ENCODE measurements at places on chromosomes 6 and 20.

- DNase-seq, result no peak
These were observed 69.8 kb downstream of the ZHX3 start for GRCh38 chr20:41247523-41248367.

DNA sequence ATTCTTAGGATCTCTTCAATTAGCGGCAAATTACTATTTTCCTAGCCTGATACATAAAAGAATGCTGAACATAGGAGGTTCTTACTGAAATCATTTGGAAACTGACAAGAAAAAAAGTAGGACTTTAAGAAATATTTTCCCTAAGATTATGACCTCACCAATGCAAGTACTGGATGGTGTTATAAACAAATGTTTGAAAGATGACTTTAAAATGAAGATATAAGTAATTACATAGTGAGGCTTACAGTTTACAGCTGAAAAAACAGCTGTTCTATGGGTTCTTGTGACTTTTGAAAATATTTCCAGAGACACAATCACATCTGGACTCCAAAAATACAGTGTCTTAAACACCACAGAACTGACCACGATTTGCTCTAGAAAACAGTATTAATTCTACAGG, 64.9 kb downstream of the ADAT2 start:
- no peak for DNase-seq

DNA sequence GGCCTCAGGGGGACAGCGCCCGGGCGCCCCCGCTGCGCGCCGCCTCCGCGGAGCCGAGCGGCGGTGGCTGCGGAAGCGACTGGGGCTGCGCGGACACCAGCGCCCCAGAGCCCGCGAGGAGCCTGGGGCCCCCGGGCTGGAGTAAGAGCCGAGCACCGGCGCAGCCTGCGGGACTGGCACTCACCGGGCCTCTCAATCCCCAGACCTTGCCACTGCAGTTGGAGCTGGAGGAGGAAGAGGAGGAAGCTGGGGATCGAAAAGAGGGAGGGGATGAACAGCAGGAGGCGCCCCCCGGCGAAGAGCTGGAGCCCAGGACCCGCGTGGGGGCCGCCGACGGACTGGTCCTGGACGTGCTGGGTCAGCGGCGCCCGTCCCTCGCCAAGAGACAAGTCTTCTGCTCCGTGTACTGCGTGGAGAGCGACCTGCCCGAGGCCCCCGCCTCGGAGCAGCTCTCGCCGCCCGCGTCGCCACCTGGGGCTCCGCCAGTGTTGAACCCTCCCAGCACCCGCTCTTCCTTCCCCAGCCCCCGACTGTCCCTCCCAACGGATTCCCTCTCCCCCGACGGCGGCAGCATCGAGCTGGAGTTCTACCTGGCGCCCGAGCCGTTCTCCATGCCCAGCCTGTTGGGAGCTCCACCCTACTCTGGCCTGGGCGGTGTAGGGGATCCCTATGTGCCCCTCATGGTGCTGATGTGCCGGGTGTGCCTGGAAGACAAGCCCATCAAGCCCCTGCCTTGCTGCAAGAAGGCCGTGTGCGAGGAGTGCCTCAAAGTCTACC, 590 bp downstream of the RNF217 start:
- no peak for DNase-seq

DNA sequence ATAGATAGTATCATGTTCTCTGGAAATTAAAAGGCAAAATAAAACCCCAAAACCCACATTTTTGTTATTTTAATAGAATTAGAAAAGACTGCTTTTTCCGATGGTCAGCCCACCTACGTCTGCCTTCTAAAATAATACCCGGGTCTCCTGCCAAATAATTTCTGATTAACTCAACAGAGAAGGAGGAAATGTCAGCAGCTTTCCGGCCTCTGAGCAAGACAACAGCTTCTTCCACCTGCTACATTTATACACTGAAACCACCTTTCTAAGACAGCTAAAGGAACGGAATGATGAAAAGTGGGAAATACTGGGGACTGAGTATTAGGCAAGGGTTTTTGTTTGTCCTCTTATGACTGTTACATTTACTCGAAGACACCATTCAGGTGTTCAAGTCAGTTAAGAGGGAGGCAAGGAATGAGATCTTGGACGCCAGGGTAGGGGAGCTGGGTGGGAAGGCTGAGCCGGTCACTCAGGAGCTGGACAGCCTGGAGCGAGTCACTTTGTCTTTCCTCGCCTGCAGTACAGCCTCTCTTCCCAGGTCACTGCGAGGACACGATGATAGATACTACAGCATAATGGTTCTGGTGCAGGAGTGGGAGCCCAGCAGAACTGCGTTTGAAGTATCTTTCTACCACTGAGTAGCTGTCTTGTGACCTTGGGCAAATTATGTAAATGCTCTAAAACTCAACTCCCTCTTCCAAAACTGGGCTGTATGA, 96.3 kb upstream of the QKI start:
- no peak for DNase-seq

DNA sequence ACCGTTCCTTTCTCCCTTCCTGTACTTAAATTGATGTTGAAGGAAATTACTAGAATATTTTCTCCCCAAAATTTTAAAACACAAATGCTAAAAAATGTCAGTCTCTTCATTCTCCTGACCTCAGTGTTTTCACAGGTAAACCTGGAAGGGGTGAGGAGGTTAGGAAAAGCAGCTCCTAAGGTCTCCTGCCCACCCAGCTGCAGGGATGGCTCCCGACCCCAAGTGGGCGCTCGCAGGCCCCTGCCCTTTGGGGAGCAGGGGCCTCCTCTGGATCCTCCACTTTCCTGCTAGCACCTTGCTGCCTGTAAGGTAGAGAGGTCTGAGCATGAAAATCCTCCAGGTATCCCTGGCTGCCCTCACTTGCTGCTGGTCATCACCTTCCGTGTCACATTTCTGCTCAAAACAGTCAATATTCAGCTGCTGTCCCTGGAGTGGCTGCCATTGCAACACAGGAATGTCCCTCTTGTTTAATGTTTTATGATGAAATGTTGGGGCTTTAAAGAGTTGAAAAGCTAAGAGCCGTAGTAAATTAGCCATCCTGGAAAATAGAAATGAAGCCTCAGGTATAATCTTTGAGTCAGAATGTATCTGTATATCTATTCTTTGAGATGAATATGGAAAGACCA, 10.9 kb upstream of the HSP90AB1 start:
- no peak for DNase-seq

DNA sequence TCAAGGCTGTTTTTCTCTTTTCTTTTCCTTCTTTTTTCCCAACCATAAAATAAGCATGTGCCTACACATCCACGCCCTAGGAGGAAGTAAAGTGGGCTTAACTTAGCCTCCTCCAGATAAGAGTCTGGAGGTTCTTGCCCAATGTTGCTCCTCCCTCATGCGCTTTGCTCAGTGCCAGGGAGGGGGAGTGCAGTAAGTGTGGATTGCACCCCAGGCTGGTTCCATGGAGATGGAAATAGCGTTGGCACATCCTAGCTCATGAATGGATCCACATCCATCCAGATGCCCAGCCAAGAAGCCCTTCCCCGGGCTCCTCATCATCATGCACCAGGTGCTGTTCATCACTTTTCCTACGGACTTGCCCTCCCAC, 58.2 kb downstream of the NEDD9 start:
- no peak for DNase-seq

GRCh38 chr20:46775806-46776205, 66.4 kb downstream of the SLC2A10 start:
- DNase-seq, result no peak

GRCh38 chr6:161164182-161164625, 109.7 kb downstream of the AGPAT4 start:
- DNase-seq, result no peak

DNA sequence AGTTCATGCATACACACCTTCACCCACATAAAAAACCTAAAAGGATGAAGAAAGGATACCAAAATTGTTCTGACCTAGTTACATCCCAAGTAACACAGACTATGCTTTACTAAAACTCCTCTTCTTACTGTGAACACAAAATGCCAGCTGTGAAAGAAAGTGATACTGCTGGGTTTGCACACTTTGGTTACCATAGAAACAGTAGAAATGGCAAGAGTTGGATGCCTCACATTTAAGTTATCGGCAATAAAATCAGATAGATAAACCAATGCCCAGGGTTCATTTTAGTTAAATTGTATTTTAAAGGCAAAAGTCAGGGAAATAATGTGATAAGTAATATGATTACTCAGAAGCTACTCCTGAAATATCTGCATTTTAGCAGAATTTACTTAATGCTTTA, 161.9 kb downstream of the CDK19 start:
- DNase-seq, result no peak

- DNase-seq, result no peak
These were observed 364.6 kb upstream of the SULF2 start for GRCh38 chr20:48149902-48150301.

DNA sequence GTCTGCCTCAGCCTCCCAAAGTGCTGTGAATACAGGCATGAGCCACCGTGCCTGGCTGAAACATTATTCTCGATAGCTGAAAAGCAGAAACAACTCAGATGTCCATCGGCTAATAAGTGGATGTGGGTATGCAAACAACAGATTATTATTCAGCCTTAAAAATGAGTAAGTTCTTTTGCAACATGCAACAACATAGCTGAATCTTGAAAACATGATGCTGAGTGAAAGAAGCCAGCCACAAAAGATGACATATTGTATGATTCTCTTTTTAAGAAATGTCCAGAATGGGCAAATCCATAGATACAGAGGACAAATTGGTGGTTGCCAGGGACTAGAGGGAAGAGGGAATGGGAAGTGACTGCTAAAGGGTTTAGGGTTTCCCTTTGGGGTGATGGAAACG, 61.7 kb downstream of the RIOK1 start:
- no peak for DNase-seq

DNA sequence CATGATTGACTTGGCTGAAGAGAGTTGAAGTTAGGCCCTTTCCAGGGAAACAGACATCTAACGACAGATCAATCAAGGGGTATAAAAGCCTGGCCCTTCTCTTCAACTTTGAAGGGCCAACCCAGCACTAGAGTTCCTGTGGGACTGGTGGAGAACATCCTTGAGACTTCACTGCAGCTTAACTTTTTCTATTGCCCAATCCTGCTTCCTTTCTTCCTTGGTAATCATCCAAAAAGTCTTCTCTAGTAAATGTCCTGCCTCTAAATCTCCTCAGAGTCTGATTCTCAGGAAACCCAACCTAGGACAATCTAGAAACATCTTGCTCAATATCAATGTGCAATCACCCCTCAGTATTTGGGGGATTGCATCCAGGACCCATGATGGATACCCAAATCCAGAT, 1.9 kb downstream of the MKKS start:
- DNase-seq, result no peak

GRCh38 chr20:62570897-62571668, 71.2 kb upstream of the SLCO4A1 start:
- DNase-seq, result no peak

DNA sequence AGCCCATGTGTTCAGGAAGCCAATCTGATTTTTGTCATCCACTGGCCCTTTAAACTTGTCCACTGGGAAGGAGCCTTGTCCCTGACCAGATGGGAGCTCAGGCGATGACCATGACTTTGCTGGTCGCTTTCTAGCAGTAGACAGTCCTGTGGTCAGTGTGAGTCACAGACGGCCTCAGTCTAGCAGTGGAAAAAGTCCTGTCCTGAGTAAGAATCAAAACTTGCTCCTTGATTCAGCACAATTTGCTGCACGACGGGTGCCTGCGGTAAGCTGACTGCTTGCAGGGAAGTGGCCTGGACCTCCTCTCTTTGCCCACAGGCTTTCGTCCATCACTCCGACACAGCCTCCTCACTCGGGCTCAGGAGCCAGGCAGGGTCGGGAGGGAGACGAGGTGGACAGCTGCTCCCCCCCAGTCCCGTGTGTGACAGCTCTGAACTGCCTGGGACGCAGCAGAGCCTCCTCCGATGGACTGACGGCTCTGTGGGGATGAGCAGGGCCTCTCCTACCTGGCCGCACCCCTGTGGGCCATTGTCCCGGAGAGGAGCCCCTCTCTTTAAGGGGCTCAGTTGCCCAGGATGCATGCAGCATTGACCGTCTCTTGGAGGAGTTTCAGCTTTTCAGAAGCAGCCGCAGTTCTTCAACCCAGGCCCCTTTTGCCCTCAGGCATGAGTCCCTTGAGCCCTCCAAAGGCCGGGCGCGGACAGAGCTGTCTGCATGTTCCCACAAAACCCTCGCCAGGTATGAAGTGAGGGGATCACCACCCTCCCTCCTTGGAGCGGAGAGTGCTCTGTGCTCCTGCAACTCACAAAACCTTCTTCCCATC, 209.2 kb downstream of the ANKRD60 start:
- DNase-seq, result no peak

DNA sequence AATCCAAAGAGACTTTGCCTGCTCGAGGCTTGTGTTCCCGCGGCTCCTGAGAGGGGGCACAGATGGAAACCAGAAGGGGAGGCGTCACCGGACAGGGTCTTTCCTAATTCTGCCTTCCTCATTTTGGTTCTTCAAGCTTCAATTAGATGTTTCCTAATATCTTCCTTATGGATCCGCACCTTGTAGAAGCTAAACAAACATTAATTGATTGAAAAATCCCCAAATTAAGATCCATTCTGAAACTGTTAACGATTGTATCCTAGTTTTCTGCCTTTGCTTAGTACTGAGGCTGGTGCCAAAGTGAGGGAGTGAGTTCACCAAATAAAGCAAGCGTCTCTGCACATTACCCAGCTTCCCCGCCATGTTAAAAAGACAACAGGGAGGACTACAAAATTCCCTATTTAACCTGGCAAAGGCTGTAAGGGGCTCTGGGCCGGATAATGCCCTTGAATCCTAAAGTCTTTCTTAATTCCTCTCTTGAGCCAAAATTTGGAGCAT, 123.2 kb downstream of the GPX5 start:
- no peak for DNase-seq

- no peak for DNase-seq
These were observed 86.9 kb downstream of the RAMACL start for GRCh38 chr6:166499350-166500163.

DNA sequence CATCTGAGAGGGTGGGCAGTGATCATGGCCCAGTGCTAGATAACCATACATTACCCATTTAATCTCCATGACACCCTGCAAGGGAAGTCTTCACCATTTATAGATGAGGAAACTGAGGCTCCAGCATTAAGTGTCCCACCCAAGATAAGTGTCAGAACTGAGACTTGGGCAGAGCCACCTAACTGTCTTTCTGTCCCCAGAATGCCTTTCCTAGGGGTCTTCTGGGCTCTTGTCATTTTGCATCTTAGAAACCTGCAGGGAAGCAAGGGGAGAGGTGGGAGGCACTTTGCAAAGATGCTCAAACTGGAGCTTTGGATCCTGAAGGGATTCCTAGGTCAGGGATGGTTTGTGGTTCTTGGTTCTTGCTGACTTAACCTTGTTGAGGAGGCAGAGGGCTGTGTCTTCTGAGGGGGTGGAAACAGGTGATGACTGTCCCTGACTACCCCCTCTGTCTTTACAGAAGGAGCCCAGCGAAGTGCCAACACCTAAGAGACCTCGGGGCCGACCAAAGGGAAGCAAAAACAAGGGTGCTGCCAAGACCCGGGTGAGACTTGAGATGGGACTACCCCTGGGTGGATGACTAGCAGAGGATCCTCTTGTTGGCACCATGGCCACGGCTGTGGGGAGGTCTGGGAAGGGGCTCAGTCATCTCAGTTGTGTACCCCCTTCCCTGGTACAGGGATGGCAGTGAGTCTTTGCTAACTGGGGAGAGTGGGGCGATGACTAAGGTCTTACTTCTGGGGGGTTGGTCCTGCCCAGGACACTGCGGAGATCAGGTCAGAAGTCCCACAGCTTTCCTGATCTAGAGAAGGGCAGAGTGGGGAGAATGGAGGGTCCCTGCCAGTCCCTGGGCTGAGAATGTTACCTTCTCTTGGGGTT, 5.8 kb downstream of the HMGA1 start:
- DNase-seq, result no peak

Measured in activated CD4-positive, alpha-beta T cell treated with anti-CD3 and anti-CD28 coated beads, Interleukin-2, amount 50 U/mL, for 1 hour (primary cell).